ENCODE measurements at places on chromosomes 4 and X.

- DNase-seq, result peak; percentile 71
Observed at GRCh38 chr4:139528377-139529005, 27.5 kb downstream of the SETD7 start.

- no peak for DNase-seq
Observed at GRCh38 chr4:55359397-55359916, 13.4 kb downstream of the SRD5A3 start.

GRCh38 chr4:107616838-107617389 is 103.1 kb downstream of the PAPSS1 start:
- DNase-seq, result no peak

DNA sequence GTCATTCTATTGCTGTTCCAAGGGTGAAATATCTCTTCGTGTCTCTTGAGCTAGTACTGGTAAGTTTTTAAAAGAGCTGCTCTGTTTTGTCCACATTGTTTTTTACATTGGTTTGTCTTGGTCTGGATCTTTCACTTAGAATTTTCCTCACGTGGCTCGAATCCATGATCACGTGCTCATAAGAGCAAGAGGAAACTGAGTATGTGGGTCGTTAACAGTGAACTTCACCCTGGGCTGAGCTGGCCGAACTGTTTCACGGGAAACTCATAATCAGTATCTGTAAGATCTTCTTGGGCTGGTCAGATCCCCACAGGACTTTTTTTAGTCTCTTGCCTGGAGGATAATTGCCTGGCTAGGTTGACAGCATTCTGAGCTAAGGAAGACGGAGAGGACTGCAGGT is 77.8 kb upstream of the HELT start:
- no peak for DNase-seq

DNA sequence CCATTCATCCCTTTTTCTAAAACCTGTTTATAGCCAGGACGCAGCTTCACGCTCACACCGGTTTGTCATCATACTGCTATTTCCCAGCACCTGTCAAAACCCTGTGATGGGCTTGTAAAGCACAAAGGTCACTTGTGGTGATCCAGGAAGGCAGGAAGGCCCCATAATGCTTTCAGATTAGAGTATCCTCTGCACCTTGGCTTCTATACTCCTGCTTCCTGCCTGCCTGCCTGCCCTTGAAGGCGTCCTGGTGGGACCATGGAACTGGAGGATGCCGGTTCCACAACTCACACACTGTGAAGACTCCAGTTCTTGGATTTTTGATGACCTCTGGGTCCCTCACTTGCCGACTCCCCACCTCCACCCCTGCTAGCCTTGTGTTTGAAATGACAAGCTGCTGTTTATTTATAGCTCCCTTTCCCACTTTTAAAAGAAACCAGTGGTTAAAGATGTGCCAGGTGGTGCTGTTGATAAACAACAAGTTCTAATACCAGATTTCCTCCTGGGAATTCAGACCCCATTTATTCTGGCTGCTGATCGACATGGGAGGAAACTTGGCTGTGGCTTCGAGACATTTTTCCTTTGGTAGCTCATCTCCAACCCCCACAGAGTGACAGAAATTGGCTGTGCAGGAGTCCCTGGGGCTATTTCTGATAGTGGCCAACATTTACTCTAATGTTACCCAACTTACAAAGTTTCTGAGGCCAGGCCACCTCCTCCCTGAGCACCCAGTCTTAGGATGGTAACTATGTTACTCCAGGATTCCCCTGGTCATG is 211.5 kb downstream of the KDR start:
- no peak for DNase-seq

GRCh38 chr4:163598489-163598888 is 104.0 kb downstream of the TMA16 start:
- DNase-seq, result no peak
